Posterior cingulate gyrus (tissue), 11 donors: ENCODE measurements at places on chromosomes 2 and 18.

- DNase-seq = no peak
These were observed 97.2 kb downstream of the NCOA1 start for GRCh38 chr2:24588294-24588693.

DNA sequence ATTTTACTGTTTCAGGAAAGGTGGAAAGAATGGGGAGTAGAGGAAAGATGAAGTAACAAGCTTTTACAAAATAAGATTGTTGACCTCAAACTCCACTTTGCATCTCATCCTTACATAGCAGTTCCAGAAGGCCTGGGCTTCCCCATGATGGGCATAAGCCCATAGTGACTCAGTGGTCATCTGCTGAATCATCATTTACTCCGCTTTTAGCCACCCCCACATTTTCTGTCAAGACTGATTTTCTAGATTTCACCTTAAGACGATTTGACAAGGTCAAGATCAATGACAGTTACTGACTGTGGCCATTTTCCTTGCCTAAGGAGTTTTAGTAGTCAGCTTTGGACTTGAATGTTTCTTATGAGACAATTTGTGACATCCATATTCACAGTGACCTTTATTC is 49.4 kb downstream of the PLEKHM3 start:
- no peak for DNase-seq

- no peak for DNase-seq
These were observed 89.4 kb downstream of the BIN1 start for GRCh38 chr2:127017548-127017947.

GRCh38 chr2:3692375-3692774 is 11.0 kb upstream of the DCDC2C start:
- no peak for DNase-seq

- DNase-seq = no peak
These were observed 14.0 kb downstream of the CYP20A1 start for GRCh38 chr2:203252818-203253217.

DNA sequence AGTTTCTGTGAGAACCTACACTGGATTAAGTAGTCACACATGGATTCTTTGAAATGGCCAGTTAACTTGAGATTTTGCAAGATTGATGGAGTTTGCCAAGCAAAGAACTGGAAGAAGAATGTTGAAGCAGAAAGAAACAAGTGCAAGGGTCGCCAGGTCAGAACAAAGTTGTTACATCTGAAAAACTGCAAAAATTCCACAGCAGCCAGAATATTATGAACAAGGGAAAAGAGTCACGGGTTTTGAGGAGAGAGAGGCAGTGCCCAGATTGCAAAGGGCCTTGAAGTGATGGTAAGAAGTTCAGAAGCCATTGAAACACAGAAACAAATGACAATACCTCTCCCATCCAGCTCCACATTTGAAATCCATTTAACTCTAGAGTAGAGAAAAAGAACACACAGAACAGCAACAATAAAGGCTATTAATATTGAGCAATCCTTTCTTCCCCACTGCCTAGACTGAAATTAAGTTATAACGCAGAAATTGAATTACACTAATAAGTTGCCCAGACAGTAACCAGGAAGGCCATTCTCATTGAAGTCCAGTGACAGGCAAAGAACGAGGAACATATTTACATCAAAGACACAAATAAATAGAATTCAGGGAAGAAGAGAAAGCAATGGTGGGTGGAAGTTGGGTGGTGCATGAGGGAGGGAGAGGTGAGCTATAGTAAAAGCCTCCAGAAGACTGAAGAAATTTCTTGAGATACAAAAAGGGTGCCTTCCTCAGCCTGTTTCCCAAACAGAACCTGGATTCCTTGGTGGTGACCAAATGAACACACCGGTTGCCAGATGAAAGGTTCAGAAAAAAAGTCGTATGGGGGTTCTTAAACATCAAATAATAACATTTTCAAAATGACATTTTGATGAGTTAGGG is 80.6 kb downstream of the ARHGAP15 start:
- DNase-seq = no peak

GRCh38 chr18:63534615-63535014 is 7.6 kb upstream of the SERPINB12 start:
- no peak for DNase-seq

- no peak for DNase-seq
These were observed 65.6 kb downstream of the STK39 start for GRCh38 chr2:168181825-168182224.

DNA sequence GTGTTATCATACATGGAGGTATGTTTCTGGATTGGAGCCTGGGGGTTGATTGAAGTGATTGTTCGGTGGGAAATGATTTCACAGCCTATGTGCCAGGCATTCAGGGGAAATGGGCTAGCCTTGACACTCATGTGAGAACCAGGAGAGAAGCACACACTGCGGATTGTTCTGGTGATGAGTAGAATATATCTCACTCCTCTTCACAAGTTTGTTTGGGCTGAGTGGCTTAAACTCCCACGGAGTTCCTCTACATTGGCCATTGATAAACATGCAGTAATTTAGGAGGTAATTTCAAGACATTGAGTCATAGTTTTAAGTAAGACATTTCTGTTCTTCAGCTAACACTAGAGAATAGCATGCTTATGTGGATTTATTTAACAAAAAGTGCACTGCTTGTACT is 498.9 kb upstream of the NETO1 start:
- DNase-seq = no peak

DNA sequence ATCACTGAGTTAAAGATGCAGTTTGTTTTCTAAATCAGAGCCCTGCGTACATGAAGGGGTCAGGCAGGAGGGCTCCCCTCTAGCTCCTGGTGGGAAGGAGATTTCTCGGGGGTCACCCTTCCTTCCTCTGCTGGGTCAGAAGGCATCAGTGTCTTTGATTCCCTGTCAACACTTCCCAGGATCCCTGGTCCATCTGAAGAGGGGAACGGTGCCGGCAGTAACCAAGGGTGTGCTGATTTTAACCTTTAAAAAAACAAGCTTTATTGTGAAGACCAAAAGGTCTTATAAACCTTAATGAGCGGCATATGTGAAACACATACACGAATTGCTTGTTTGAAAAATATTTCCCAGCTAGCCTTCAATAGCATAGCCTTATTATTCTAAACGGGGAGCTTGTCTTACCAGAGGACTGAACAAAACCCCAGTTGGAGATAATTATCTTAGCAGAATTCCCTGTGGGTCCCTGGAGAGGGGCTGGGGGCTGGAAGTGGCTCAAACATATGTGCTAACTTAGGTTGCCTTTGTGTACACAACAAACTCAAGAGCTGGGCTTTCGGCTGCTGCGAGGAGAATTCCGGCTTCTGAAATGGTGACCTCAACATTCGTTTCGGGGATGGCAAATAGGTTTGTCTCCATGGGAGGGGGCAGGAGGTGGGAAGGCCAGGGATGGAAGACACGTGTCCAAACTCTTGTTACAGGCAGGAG is 114.9 kb upstream of the MYCN start:
- DNase-seq = no peak
